ENCODE measurements at places on chromosomes 3 and 15. TPM values are rescaled to one million over a fixed set of nuclear protein-coding genes. Genes with fewer than 3 reads are reported as not detected.
A peak's percentile ranks its signal among the peaks of the same experiment; 100 is the strongest.

The HYAL1 gene
- total RNA-seq = 0.73 TPM

- H3K36me3 ChIP-seq = no peaks in the 10 kb centered on the region
- H3K27ac ChIP-seq = no peak overlapping the region
- H3K4me1 ChIP-seq = peaks cover 17% of the 10 kb centered on the region
- DNase-seq = no peak
These were observed 31.0 kb downstream of the NR2F2 start for GRCh38 chr15:96361309-96362010.

- no peak for DNase-seq
- H3K27ac ChIP-seq = no peak overlapping the region
- no peaks in the 10 kb centered on the region for H3K27me3 ChIP-seq
- no peaks in the 10 kb centered on the region for H3K4me1 ChIP-seq
These were observed 72.9 kb upstream of the GALNT15 start for GRCh38 chr3:16101295-16102186.

- peaks cover 3% of the 10 kb centered on the region for H3K4me1 ChIP-seq
- H3K36me3 ChIP-seq = peaks cover 64% of the 10 kb centered on the region
- H3K27me3 ChIP-seq = no peaks in the 10 kb centered on the region
- H3K4me3 ChIP-seq = no peak overlapping the region
- H3K27ac ChIP-seq = no peak overlapping the region
- no peak for DNase-seq
These were observed 24.2 kb downstream of the NBEAL2 start for GRCh38 chr3:47003461-47004368.

The FHIT gene
- 3.8 TPM for total RNA-seq

DNA sequence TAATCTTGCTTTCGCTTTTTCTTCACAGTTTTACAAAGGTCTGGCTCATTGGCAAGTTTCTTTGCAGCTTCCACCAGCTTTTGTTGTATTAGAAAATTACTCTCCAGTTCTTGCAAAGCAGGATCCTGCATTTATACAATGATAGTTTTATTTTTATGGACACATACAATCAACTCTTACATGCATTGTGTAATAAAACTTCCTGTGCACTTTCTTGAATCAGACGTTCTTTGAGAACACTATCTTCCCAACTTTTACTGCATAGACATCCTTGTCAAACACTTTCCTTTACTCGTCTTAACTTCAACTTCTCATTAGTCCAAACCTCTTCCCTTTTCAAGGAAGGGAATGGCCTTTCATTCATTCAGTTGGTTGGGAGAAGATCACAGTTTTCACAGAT is 71.4 kb upstream of the LMOD3 start:
- no peak overlapping the region for H3K27ac ChIP-seq
- H3K4me1 ChIP-seq = no peaks in the 10 kb centered on the region
- no peaks in the 10 kb centered on the region for H3K36me3 ChIP-seq
- no peak overlapping the region for H3K4me3 ChIP-seq

The SERP1 gene
- total RNA-seq = 87.2 TPM

- no peaks in the 10 kb centered on the region for H3K4me1 ChIP-seq
- no peak for DNase-seq
- no peaks in the 10 kb centered on the region for H3K27me3 ChIP-seq
- H3K36me3 ChIP-seq = no peaks in the 10 kb centered on the region
These were observed 113.1 kb downstream of the CHCHD6 start for GRCh38 chr3:126816986-126817777.

DNA sequence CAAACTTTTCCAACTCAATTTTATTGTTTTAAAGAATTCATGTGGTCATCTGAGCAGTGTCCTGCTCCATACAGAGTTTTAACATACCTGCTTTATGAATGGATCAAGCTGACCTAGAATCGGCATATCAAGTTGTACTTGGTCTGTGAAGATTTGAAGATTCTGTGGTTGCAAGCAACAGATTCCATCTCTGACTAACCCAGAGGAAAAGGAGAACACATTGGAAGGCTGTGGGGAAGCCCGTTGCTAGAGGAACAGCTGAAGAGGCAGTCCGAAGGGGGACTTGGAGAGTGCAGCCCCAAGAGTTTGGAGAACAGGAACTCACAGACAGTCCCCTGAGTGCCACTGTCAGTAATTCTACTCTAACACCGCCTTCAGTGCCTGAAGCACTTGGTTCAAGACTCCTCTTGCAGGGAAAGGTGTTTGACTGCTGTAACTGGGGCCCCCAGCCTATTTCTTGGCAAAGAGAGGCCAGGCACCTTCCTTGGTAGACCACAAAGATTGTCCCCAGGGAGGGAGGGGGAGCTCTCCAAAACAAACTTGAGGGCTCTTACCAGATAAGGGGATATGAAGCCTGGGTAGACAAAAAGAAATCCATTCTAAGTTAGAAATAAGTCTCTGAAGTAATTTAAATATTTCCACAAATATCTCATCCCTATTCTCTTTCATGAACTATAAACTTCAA is 88.8 kb downstream of the LARS2 start:
- no peak overlapping the region for H3K4me3 ChIP-seq
- DNase-seq = no peak
- peaks cover 3% of the 10 kb centered on the region for H3K4me1 ChIP-seq

DNA sequence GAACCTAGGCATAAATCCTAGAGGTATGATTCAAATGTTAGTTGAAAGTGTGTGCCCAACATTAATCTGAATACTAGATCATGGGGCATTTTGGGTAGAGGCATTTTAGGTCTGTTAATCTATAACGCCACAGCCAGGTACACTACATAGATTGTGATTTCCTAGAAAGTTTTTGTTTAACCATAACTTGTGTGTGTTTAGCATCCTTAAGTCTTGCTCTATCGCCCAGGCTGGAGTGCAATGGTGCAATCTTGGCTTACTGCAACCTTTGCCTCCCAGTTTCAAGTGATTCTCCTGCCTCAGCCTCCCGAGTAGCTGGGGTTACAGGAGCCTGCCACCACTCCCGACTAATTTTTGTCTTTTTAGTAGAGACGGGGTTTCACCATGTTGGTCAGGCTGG is 59.1 kb downstream of the TRIM71 start:
- no peak overlapping the region for H3K27ac ChIP-seq
- H3K4me3 ChIP-seq = no peak overlapping the region
- no peaks in the 10 kb centered on the region for H3K36me3 ChIP-seq
- no peaks in the 10 kb centered on the region for H3K4me1 ChIP-seq
- DNase-seq = no peak

GRCh38 chr3:48990636-48991469 is 812 bp downstream of the P4HTM start:
- peak overlapping the region; percentile 90 for H3K4me3 ChIP-seq
- no peak for DNase-seq
- H3K36me3 ChIP-seq = peaks cover 14% of the 10 kb centered on the region
- H3K4me1 ChIP-seq = peaks cover 28% of the 10 kb centered on the region

The EMC7 gene
- 29.8 TPM for total RNA-seq

GRCh38 chr3:51670053-51670822 is 814 bp upstream of the TEX264 start:
- H3K27ac ChIP-seq = peak overlapping the region; percentile 66
- no peak for DNase-seq
- peaks cover 49% of the 10 kb centered on the region for H3K4me1 ChIP-seq
- H3K27me3 ChIP-seq = no peaks in the 10 kb centered on the region
- H3K4me3 ChIP-seq = peak overlapping the region; percentile 89

DNA sequence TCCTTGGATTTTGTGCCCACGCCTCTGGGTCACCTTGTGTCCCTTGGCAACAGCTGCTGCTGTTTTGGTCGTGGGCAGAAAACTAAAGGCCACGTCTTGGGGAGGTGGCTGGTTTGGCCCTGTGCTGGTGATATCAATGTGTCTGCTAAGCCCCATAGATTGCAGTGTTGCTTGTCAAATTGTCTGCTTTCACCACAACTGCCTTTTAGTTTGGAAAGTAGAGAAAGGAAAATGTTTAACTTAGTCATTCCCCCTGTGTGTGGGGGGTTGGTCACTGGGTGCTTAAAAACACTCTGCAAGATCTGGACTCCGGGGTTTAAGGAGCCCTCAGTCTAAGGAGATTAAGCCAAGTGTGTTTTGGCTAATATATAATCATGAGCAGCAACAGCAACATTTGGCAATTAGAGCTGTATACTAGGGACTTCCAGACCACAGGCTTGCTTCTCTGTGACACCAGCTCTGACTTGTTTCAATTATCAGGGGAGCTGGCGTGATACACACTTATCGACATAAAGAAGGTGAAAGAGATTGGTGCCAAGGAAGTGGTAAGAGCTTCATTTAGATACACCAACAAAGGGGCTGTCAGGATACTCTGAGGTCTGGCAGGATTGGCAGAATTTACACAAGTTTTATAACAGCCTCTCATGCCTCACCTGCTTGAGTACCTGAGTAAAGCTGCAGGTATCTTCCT is 3.5 kb downstream of the SMAD3 start:
- H3K4me1 ChIP-seq = peaks cover 69% of the 10 kb centered on the region
- peak overlapping the region; percentile 98 for H3K4me3 ChIP-seq
- H3K36me3 ChIP-seq = peaks cover 44% of the 10 kb centered on the region

The DTX3L gene
- total RNA-seq = 73.8 TPM

GRCh38 chr3:23262766-23263165 is 59.6 kb downstream of the UBE2E2 start:
- H3K27me3 ChIP-seq = no peaks in the 10 kb centered on the region
- no peak overlapping the region for H3K4me3 ChIP-seq
- no peak overlapping the region for H3K27ac ChIP-seq
- peaks cover 6% of the 10 kb centered on the region for H3K36me3 ChIP-seq

DNA sequence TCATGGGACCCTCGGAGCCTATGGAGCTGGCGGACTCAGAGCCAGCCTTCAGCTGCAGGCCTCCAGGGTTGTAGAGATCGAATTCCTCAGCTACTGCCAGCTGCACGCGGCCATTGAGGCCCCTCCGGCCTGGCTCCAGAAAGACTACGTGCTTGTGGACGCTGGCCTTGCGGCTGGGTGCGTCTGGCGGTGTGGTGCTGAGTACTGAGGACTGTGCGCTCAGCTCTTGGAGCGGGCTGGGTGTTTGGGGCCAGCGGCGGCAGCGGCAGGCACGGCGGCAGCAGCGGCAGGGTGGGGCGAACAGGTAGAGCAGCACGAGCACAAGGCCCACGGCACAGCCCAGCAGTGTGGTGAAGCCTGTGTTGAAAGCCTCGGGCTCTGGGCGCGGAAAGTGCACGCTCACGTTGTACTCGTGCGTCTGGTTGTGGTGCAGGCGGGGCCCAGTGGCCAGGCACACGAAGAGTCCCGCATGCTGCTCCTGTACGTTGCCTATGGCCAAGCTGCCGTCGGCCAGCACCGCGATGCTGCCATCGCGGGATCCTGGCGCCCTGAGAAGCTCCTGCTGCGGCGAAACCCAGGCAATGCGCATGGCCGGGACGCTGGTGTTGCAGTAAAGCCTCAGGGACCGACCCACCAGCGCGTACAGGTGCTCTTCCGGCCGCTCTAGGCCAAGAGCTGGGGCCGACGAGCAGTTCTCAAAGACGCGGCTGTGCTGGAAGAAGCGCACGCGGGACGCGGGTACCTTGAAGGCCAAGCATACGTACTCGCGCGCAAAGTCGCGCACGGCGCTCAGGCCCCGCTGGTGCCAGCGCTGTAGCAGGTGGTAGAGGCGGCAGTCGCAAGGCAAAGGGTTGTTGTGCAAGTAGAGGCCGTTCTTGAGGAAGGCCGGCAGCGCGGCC is 1.3 kb downstream of the AMIGO3 start:
- peak overlapping the region; percentile 84 for H3K4me3 ChIP-seq
- no peaks in the 10 kb centered on the region for H3K27me3 ChIP-seq
- H3K27ac ChIP-seq = peak overlapping the region; percentile 83
- H3K36me3 ChIP-seq = peaks cover 29% of the 10 kb centered on the region
- H3K4me1 ChIP-seq = peaks cover 28% of the 10 kb centered on the region
- no peak for DNase-seq

The CEMIP gene
- 0.51 TPM for total RNA-seq

- DNase-seq = no peak
- H3K4me1 ChIP-seq = peaks cover 21% of the 10 kb centered on the region
- H3K27ac ChIP-seq = no peak overlapping the region
- peaks cover 6% of the 10 kb centered on the region for H3K27me3 ChIP-seq
- H3K36me3 ChIP-seq = no peaks in the 10 kb centered on the region
These were observed 33.9 kb upstream of the MYZAP start for GRCh38 chr15:57557810-57558209.

The NPAP1 gene
- not detected for total RNA-seq

GRCh38 chr3:69179740-69180372 is 57.5 kb upstream of the LMOD3 start:
- H3K4me1 ChIP-seq = no peaks in the 10 kb centered on the region
- no peak overlapping the region for H3K4me3 ChIP-seq
- no peaks in the 10 kb centered on the region for H3K36me3 ChIP-seq
- DNase-seq = no peak
- no peaks in the 10 kb centered on the region for H3K27me3 ChIP-seq

- DNase-seq = no peak
- H3K27ac ChIP-seq = peak overlapping the region; percentile 88
- H3K4me1 ChIP-seq = peaks cover 41% of the 10 kb centered on the region
These were observed 402.2 kb upstream of the CFAP20DC start for GRCh38 chr3:59451800-59452746.

The MLF1 gene
- not detected for total RNA-seq

- H3K4me3 ChIP-seq = no peak overlapping the region
- no peaks in the 10 kb centered on the region for H3K27me3 ChIP-seq
These were observed 117.2 kb downstream of the GOLIM4 start for GRCh38 chr3:167978486-167978885.

- H3K4me3 ChIP-seq = no peak overlapping the region
- DNase-seq = no peak
- H3K27me3 ChIP-seq = peaks cover 6% of the 10 kb centered on the region
- no peaks in the 10 kb centered on the region for H3K36me3 ChIP-seq
- H3K4me1 ChIP-seq = no peaks in the 10 kb centered on the region
These were observed 141.2 kb downstream of the HCN4 start for GRCh38 chr15:73227433-73228056.

The TSC22D2 gene
- 38.9 TPM for total RNA-seq

The GOLGA8J gene
- not detected for total RNA-seq

GRCh38 chr15:86089422-86089821 is 9.8 kb downstream of the AGBL1 start:
- no peaks in the 10 kb centered on the region for H3K36me3 ChIP-seq
- no peaks in the 10 kb centered on the region for H3K27me3 ChIP-seq
- H3K4me1 ChIP-seq = no peaks in the 10 kb centered on the region
- no peak overlapping the region for H3K4me3 ChIP-seq
- DNase-seq = no peak
- no peak overlapping the region for H3K27ac ChIP-seq

DNA sequence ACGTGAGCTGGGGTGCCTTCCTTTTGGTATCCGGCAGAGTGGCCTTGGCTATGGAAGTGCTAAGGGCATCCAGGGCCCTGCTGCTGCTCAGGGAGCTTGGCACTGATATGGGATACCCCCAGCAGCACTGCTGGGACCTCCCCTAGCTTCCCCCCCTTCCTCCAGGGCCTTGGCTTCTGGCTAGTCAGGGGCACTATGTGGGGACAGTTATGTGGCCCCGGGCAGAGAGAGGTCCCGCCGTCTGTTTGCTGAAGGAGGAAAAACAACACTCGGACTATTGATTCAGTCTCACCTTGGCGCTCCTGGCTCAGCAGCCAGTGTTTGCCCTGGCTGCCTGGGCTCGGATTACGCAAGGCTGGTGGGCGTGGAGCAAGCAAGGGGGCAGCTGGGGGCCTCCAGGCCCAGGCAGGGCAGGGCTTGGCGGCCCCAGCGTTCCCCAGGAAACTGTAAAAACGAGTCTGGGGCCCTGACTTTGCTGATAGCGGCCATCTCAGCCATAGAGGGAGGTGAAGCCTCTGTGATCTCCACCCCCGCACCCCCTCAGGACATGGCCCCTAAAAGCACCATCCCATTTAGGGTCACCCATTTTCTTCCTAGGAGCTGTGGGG is 5.7 kb downstream of the FURIN start:
- DNase-seq = no peak
- H3K27ac ChIP-seq = no peak overlapping the region
- H3K27me3 ChIP-seq = no peaks in the 10 kb centered on the region
- H3K4me3 ChIP-seq = no peak overlapping the region
- H3K36me3 ChIP-seq = peaks cover 33% of the 10 kb centered on the region
- peaks cover 33% of the 10 kb centered on the region for H3K4me1 ChIP-seq

The MRAS gene
- 0.07 TPM for total RNA-seq

The PLD1 gene
- total RNA-seq = not detected

GRCh38 chr3:133893683-133894352 is 1.9 kb downstream of the RAB6B start:
- H3K27ac ChIP-seq = no peak overlapping the region
- DNase-seq = no peak
- H3K27me3 ChIP-seq = peaks cover 45% of the 10 kb centered on the region
- H3K4me3 ChIP-seq = no peak overlapping the region
